Sciatic nerve (tissue), 2 donors: ENCODE measurements at places on chromosomes 12 and 14. TPM values are rescaled to one million over a fixed set of nuclear protein-coding genes. Genes with fewer than 3 reads are reported as not detected.

DNA sequence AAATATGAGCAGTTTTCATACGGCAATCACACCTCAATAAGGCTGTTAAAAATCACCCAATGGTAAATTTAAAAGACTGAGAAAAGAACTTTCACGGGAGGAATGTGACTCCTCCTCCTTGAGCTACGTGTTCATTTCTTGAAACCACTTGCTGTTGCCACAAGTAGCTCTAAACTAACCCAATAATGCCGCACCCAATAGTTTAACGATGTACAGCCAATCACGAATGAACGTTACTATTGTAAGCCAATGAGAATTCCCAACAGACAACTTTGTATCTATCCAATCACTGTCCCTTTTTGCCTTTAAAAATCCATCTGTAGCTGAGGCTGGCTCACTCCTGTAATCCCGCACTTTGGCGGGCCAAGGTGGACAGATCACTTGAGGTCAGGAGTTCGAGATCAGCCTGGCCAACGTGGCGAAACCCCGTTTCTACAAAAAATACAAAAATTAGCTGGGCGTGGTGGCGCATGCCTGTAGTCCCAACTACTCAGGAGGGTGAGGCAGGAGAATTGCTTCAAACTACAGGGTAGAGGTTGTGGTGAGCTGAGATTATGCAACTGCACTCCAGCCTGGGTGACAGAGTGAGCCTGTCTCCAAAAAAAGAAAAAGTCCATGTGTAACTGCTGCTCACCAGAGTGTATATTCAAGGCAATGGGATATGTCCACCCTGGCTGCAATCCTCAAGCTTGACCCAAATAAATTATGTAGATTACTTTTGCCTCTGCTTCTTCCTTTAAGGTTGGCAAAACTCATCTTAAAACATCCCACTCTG is 24.4 kb upstream of the BTBD6 start:
- no peak for DNase-seq

DNA sequence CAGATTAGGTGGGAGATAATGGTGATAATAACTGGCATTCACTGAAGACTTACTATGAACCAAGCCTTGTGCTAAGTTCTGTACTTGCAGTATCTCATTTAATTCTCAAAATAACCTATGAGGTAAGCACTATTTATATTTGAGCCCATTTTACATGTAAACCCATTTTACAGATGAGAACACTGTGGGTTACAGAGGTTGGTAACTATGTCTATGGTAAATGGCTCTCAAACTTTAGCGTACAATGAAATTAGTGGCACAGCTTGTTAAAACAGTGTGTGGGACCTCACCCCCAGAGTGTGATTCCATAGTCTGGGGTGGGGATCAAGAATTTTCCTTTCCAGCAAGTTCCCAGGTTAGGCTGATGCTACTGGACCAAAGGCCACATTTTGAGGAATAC is 22.2 kb upstream of the JPH4 start:
- no peak for DNase-seq

HSPA2 gene
- 71.5 TPM for total RNA-seq

KRT75 gene
- total RNA-seq = not detected

LRP1-AS gene
- not detected for total RNA-seq

GRCh38 chr12:110862329-110862728 is 15.5 kb downstream of the CCDC63 start:
- no peak for DNase-seq

GRCh38 chr12:97875064-97875463 is 412.5 kb downstream of the RMST start:
- DNase-seq = no peak

- DNase-seq = no peak
Measured at GRCh38 chr12:78746001-78746400, 118.6 kb upstream of the SYT1 start.

RPS6KA5 gene
- 30.4 TPM for total RNA-seq

DNA sequence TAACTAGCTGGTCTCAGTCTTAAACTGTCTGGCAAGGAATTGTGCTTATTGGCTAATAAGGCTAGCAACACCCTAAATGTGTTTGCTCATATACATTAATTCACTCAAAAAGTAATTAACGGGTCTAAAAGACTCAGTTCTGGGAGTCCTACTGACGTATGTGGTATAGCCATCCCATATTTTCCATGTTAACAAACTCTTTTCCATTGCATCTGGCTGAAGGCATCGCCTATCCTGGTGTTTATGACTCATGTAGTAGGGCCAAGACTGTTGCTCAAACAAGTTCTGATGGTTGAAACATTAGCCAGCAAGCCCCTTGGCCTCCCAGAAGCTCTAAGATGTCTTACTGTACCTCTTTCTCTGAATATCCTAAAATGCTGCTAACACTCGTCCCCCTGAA is 98.5 kb downstream of the PHLDA1 start:
- no peak for DNase-seq

FAM186B gene
- total RNA-seq = 0.36 TPM

- DNase-seq = no peak
Measured at GRCh38 chr12:46455648-46456352, 83.2 kb upstream of the SLC38A2 start.

GRCh38 chr12:121145221-121145620 is 12.5 kb downstream of the P2RX7 start:
- DNase-seq = no peak

DNA sequence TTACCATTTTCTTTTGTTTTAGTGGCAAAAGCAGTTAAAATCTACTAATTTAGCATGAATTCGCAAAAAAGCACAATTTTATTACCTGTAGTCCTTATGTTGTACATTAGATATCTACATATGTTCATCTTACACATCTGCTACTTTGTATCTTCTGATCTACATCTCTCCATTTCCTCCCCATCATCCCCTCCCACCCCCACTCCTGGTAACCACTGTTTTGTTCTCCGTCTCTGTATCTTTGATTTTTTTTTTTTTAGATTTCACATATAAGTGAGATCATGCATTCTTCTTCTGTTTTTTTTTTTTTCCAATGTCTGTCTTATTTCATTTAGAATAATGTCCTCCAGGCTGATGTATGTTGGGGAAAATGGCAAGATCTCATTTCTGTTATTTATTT is 922.7 kb downstream of the VRK1 start:
- no peak for DNase-seq

DNA sequence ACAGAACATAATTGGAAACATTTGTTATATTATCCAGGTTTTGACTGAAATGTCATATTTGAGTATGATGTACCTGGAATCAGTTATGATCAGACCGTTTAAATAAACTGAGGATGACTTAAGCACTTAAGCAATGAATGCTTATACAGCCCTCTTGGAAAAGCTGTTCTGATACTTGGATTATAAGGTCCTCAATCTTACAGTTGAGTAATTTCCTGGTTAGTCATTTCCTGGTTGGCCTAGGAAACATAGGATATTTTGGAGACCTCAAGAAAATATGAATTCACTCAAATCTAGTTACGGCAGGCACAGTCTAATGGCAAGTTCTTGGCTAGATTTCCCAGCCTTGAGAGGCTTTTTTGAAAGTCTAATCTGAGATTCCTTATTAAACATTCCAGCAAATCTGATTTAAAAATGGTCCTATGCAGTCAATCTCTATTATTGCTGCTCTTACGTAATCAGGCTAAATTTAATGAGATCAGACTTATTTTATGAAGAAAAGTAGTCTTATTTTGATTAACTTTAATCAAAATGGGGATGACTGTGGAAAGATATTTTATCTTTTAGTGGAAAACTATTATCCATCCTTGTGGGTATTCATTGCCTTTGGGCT is 447.2 kb downstream of the SNAPC1 start:
- DNase-seq = no peak

DNA sequence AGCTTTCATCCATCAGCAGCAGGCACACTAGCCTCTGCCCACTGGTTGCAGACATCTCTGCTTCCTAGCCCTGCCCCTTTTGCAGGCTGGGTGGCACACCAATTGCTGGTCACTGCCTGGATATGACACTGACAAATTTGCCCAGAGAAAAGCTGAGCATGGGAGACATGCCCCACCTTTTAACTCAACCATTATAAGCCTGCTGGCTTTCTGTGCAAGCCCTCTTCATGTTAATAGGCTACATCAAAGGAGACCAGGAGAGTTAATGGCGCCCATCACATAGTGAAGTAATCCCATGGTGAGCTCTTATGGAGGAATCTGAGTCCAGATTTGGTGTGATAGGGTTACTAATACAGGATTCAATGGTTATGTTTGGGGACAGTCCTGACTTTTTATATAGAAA is 139.2 kb downstream of the KICS2 start:
- DNase-seq = no peak

CCDC38 gene
- total RNA-seq = 0.40 TPM

ASIC1 gene
- 5.5 TPM for total RNA-seq

AQP2 gene
- not detected for total RNA-seq

CCDC198 gene
- total RNA-seq = not detected

LRRC10 gene
- total RNA-seq = not detected

GRCh38 chr12:120836114-120836684 is 68.0 kb downstream of the SPPL3 start:
- no peak for DNase-seq

DNA sequence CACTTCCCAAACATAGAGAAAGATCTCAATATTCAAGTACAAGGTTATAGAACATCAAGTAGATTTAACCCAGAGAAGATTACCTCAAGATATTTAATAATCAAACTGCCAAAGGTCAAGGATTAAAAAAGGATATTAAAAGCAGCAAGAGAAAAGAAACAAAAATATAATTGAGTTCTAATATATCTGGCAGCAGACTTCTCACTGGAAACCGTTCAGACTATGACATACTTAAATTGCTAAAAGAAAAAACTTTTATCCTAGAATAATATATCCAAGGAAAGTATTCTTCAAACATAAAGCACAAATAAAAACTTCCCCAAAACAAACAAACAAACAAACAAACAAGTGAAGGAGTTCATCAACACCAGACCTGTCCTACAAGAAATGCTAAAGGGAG is 92.4 kb downstream of the FSCB start:
- DNase-seq = no peak

MYL2 gene
- not detected for total RNA-seq

LGR5 gene
- 2.3 TPM for total RNA-seq

- DNase-seq = peak; percentile 65
Measured at GRCh38 chr14:21525571-21525961, 580 bp downstream of the SALL2 start.

GRCh38 chr14:68716698-68717097 is 76.2 kb downstream of the ZFP36L1 start:
- DNase-seq = peak; percentile 12

HOXC10 gene
- 17.2 TPM for total RNA-seq

GRCh38 chr12:12376646-12377448 is 20.0 kb downstream of the BORCS5 start:
- DNase-seq = no peak

DNA sequence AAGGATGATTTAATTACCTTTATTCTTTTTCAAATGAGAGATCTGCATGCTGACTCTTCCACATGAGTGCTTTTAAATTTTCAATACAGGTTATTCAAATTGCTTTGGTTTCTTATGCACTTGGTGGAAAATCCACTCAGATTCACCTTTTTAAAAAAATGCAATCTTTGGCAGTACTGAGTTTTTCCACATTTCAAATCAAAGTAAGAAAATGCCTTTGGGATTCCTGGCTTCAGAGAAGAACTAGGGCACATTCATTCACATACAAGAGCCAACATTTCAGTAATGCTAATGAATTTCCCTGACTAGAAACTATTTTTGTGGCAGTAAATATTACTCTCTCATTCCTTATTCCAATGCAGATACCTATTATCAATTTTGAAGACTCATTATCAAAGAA is 342.2 kb downstream of the ETNK1 start:
- no peak for DNase-seq

GPR132 gene
- 3.2 TPM for total RNA-seq

- DNase-seq = no peak
Measured at GRCh38 chr14:90168425-90169105, 87.8 kb upstream of the PSMC1 start.

DNA sequence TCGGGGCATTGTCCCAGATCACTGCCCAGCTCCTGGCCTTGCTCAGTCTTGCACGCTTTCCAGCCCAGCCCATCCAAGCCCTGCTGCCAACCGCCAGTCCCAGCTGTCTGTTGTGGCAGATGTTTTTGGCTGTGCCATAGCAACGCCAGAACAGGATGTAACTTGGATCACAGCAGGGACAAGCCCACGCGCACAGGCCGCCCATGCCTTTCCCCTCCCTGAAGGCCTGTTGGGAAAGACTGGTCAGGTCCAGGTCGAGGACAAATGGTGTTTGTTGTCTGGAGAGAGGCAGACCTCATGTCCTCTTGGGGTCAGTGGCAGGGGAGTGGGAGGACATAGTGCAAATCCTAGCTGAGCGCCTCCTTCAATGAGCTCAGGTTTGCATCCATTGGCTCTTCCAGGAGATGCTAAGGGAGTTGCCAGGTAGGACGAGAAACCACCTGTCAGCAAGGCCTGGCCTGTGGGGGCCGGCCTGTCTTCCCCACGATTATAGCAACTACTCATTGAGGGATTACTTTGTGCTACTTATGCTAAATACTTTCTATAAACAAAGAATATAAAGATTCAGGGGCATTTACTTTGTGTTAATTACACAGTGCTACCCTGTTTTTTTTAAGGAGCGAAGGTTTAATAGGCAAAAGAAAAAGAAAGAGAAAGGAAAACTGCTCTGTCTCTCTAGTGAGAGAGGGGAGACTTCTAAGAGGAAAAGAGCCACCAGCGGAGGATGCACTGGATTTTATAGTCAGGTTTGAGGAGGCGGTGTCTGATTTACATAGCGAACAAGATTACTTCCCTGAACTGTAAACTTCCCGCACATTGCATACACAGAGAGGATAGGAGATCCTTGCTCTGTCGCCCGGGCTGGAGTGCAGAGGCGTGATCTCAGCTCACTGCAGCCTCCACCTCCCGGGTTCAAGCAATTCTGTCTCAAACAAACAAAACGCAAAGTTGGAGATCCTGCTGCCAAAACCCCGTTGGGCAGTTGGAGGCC is 42.8 kb upstream of the CORO1C start:
- peak; percentile 67 for DNase-seq

DTX1 gene
- 10.1 TPM for total RNA-seq

- no peak for DNase-seq
Measured at GRCh38 chr12:101862245-101862644, 15.1 kb upstream of the DRAM1 start.

- no peak for DNase-seq
Measured at GRCh38 chr14:45361727-45362126, 108.7 kb upstream of the MIS18BP1 start.

- peak; percentile 63 for DNase-seq
Measured at GRCh38 chr14:88872976-88873375, 48.5 kb downstream of the TTC8 start.

GRCh38 chr12:26680727-26681455 is 152.1 kb downstream of the ITPR2 start:
- no peak for DNase-seq

INHBE gene
- total RNA-seq = not detected

ACOT4 gene
- total RNA-seq = 0.49 TPM

DNA sequence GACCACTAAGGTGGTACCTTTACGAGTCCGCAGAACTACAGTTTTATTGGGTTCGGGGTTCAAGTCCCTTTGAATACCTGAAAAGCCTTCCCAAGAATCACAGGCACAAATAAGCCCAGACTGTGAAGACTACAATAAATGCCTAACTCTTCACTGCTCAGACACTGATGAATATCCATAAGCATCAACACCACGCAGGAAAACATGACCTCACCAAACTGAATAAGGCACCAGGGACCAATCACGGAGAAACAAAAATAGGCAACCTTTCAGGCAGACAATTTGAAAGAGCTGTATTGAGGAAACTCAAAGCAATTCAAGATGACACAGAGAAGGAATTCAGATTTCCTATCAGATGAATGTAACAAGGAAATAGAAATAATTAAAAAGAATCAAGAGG is 24.2 kb upstream of the P2RX7 start:
- no peak for DNase-seq

- DNase-seq = no peak
Measured at GRCh38 chr14:30779210-30779609, 95.1 kb upstream of the COCH start.

CLEC2A gene
- not detected for total RNA-seq

GRCh38 chr12:46553911-46554310 is 181.3 kb upstream of the SLC38A2 start:
- DNase-seq = no peak

STON2 gene
- 54.4 TPM for total RNA-seq
